ENCODE measurements at places on chromosomes 6 and 20.

DNA sequence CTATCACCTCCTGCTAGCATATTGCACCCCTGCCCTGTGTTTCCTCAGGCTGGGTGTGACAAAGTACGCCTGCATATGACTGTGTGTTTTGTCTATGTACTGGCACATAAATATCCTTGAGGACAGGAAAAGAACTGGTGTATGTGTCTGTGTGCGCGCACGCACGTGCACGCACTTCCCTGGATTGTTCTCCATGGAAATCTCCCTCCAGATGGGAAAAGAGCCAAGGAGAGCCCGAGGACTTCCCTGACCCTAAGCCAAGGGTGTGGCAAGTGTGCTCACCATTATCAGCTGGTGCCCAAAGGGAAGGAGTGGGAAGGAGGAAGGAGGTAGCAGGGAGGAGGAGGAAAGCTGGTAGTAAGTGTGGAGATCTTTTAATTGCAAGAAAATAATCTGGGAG is 117.6 kb downstream of the HIVEP2 start:
- no peak for DNase-seq

- no peak for DNase-seq
Measured at GRCh38 chr6:69179681-69180080, 544.6 kb downstream of the ADGRB3 start.

DNA sequence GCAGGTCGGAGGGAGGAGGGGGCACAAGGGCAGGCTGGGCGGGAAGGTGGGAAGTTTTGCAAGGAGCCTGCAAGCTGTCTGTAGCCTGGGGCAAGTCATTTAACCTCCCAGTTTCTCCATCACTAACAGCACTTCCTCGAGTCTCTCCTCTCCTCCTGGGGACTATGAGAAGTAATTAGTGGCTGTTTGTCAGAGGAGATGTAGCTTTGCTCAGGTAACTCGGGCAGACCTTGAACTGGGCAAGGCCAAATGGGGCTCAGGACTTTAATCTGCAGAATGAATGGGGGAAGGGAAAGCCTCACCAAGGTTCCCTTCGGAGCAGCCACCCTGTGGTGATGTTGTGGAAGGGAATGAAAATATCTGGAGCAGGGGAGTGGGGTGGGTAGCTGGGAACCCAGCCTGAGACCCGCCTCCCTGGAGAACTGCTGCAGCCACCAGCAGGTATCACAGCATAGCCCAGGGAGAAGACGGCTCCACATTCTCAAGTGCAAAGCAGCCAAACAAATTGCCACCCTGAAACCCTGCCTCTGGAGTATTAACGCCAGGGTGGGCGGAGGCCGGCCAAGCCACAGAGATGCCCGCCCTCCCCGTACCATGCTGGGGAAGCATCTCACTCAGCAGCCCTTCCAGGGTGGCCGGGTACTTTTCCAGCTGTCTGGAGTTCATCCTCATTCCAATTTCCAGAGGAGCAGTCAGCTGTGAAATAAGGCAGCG is 6.1 kb upstream of the LEMD2 start:
- DNase-seq, result no peak

DNA sequence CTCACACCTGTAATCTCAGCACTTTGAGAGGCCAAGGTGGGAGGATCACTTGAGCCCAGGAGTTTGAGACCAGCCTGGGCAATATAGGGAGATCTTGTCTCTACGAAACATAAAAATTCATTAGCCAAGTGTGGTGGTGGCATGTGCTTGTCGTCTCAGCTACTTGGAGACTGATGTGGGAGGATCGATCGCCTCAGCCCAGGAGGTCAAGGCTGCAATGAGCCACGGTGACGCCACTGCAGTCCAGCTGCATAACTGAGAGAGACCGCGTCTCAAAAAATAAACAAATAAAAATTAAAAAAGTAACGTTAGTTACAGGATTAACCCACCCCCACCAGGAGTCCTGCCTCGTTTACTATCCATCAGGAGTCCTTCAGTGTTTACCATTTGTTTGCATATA is 345.1 kb downstream of the BTBD3 start:
- DNase-seq, result no peak

DNA sequence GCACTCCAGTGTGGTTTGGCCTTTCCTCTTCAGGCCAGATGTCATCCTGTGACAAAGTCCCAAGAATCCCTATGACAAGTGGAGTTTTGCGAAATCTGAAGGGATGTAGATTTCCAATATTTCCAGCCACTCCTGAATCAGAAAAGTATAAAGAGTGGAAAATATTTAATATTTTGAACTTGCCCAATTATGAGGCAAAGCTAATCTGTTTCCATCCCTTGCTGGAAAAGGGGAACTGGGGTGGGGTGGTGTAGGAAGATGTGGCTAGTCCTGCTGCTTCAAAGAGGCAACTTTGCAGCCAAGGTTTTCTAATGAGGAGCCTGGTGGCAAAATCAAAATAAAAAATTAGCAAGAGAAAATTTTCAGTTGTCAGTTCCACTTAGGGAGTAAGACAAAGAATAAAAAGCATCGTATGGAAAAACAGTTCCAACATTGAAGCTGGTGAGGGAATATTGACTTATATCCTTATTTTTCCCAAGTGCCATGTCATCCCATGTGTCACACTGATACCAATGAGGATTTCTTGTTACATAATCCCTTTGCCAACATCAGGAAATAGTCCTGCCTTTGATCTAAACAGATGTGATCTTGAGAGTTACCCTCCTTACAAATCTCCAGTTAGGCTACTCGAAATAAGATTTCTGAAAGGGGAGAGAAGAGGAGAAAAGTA is 480.0 kb upstream of the JARID2 start:
- no peak for DNase-seq

DNA sequence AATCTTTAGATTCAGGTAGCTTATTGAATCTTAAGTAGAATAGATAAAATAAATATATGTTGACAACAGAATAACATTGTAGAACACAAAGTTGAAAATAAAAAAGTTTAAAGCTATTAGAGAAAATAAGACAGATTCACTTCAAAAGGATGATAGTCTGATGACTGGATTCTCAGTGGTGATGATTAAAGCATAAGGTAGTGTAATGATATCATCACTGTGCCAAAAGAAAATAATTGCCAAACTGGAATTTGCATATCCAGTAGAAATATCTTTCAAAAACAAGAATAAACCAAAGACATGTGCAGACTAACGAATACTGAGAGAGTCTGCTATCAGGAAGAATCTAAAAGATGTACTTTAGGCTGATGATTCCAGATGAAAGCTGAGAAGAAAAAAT is 30.2 kb downstream of the ENPP1 start:
- no peak for DNase-seq

GRCh38 chr20:60237981-60238380 is 279.8 kb downstream of the CDH26 start:
- DNase-seq, result no peak

- no peak for DNase-seq
Measured at GRCh38 chr6:152160346-152160745, 352.9 kb downstream of the ESR1 start.

DNA sequence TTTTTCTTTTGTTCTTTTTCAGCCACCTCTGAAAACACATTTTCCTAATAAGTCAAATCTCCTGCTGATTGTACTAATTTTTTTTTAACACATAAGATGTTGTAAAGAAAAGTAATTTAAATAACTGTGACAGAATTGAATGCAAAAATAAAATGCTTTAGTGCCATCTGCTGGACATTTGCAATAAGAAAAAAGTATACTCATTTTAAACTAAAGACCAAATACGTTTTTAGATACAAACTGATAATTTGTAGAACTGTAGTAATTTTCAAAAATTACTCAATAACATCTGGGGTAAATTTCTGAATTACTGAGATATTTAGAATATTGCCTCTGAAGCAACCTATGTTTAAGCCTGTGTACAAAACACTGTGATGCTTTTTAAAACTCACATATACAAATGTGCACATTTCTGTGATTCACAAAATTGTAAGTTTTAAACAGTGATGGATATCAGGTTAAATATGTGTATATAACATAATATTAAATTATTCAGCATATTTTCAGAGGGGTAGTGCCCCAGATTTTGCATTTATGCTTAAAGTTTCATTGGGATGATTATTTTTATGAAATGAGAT is 198.7 kb downstream of the RIMS1 start:
- no peak for DNase-seq

- no peak for DNase-seq
Measured at GRCh38 chr6:10908228-10908627, 21.4 kb downstream of the SYCP2L start.

- DNase-seq, result no peak
Measured at GRCh38 chr6:42935322-42935721, 6.0 kb downstream of the CNPY3 start.

DNA sequence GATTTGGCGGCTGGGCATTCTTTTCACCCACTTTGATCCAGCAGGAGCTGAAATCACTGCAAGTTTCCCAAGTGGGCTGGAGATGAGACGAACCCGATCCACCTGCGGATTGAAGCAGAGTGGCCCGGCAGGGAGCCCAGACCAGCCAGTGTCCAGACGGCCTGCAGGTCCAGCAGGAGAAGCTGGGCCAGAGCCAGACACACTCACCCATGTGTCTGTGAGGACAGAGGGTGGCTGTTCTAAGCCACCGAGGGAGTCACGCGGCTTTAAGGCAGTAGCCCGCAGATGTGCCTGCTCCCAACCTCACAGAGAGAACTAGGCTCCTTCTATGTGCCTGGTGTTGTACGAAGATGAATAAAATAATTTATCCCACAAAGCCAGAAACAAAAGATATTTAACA is 200.7 kb downstream of the WDR27 start:
- no peak for DNase-seq

GRCh38 chr20:31693402-31693801 is 29.3 kb downstream of the BCL2L1 start:
- DNase-seq, result no peak

GRCh38 chr20:64151633-64152530 is 12.4 kb upstream of the MYT1 start:
- no peak for DNase-seq

- no peak for DNase-seq
Measured at GRCh38 chr6:142376800-142377496, 75.1 kb downstream of the ADGRG6 start.

- no peak for DNase-seq
Measured at GRCh38 chr20:39799366-39799965, 837.3 kb downstream of the DHX35 start.

Data from stimulated activated naive CD8-positive, alpha-beta T cell treated with anti-CD3 and anti-CD28 coated beads, Interleukin-15, Interleukin-2, amounts not matched to agents 100 U/mL and 50 U/mL, for 24 hours (primary cell).